Renal cortex interstitium (tissue), 15 donors: ENCODE measurements at places on chromosomes 5 and 9. TPM values are rescaled to one million over a fixed set of nuclear protein-coding genes. Genes with fewer than 3 reads are reported as not detected.

DNA sequence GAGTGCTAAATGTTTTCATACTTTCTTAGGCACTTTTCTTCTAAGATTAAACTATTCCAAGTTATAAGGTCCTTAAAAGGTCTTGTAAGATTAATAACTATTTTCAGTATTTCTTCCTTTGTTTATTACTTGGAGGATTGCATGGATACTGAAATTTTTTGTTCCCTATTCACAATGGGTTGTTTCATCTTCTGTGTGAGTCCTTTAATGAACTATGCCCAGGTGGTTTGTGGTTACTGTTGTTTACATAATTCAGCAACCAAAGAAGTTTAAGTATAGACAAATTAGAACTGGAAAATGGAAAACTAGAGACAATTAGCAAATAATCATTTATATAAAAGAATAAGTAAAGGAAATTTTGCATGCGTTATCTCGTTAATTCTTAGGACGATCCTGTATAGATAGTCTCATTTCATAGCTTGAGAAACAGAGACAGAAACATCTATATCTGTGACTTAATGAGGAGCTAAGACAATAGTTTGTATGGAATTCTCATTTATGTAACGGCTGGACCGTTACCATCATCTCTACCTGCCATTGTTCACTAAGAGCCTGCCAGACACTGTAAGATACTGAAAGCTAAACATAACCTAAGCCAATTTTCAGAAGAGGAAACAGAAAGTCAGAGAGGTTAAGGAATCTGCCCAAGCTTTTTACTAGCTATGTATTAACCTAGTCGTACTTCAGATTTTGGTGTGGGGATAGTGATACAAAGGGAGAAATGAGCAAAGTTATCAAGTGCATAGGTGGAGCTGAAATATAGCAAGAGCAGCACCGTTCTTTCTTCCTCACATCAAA lies 148.2 kb downstream of the PAM start:
- DNase-seq, result no peak

- no peak for DNase-seq
Observed at GRCh38 chr5:79691007-79691406, 1.4 kb downstream of the CMYA5 start.

GRCh38 chr5:167147879-167148278 lies 1143.6 kb upstream of the WWC1 start:
- no peak for DNase-seq

DNA sequence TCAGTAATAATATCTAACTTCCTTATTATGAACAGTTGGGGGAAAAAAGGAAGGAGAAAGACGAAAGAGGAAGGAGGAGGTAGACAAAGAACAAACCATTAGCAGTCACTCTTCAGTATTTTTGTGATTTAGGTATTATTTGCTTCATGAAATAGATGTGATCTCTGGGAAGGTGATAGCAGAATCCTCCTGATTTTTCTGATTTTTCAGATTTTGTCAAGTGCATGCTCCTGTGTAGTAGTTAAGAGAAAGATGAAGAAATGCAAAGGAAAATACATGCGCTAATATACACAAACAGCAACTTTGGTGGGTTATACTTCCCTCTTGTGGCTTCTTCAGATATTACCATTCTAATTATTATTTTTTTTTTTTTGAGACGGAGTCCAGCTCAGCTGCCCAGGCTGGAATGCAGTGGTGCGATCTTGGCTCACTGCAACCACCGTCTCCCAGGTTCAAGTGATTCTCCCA lies 31.6 kb downstream of the LMNB1 start:
- DNase-seq, result peak; percentile 28

DNA sequence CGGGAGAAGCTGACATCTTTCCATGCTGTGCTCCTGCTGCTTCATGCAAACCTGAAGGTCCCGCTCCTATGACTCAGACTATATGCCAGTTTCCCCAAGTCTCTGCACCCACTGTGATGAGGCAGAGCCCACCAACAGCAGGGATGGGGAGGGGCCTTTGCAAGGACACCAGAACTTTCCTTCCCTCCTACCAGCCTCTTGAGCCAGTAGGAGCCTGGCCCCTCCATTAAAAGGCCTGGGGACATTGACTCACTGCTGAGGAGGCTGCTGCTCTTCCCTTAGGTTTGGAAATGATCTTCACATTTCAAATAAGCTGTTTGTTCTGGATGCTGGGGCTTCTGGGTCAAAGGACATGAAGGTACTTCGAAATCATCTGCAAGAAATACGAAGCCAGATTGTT lies 26.1 kb upstream of the CTSL start:
- DNase-seq, result no peak

DNA sequence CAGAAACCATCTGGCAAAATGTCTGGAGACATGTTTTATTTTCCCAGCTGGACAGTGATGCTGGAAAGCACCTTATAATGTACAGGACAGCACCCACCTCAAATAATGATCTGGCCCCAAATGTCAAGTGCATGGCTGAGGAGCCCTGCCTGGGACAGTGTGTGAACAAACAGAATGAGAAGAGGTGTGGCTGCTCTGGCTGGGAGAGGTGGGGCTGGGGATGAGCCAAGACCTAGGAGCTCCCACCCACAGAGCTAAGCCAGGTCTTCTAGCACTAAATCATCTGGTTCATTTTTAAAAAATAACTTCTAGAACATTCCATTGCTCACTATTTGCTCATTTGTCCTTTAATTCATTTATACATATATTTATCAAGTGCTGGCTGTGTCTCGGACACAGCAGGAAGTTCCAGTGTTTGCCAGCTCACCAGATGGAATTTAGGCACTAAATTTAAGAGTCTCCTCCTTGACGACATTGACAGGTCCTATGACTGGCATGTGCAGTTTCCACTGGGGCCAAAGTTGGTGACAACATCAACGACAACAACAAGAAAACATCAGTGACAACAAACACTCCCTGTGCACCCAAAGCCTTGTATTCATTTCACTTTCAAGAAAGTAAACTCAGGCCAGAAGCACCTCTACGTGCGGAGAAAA lies 59.1 kb downstream of the GTF3C4 start:
- no peak for DNase-seq

GRCh38 chr9:90815183-90815943 lies 13.7 kb downstream of the SYK start:
- DNase-seq, result no peak

DNA sequence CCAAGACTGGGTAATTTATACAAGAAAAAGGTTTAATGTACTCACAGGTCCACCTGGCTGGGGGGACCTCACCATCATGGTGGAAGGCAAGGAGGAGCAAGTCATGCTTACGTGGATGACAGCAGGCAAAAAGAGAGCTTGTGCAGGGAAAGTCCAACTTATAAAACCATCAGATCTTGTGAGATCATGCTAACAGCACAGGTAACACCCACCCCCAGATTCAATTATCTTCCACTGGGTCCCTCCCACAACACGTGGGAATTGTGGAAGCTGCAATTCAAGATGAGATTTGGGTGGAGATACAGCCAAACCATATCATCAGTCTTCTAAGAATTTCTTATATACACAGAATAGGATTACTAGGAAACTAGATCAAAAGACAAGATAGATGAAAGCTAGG lies 555.6 kb downstream of the PRR16 start:
- DNase-seq, result no peak

DNA sequence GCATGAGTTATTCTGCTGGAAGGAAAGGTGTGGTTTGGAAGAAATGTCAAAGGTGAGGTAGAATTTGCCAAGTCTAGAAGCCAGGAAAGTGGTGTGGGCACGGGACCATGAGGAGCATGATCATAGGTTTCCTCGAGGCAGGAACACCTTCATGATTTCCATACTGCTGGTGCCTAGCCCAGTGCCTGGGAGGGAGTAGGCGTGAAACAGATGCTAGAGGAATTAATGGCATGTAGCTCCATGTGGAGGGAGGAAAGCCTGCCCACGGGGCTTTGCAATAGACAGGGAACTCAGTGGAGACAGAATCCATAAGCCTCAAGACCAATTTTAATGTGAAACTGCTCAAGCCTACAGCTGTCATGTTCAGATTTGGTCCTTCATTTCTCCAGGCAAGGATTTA lies 35.1 kb downstream of the TTLL11 start:
- no peak for DNase-seq

- DNase-seq, result no peak
Observed at GRCh38 chr5:135985951-135986350, 31.2 kb upstream of the LECT2 start.

DNA sequence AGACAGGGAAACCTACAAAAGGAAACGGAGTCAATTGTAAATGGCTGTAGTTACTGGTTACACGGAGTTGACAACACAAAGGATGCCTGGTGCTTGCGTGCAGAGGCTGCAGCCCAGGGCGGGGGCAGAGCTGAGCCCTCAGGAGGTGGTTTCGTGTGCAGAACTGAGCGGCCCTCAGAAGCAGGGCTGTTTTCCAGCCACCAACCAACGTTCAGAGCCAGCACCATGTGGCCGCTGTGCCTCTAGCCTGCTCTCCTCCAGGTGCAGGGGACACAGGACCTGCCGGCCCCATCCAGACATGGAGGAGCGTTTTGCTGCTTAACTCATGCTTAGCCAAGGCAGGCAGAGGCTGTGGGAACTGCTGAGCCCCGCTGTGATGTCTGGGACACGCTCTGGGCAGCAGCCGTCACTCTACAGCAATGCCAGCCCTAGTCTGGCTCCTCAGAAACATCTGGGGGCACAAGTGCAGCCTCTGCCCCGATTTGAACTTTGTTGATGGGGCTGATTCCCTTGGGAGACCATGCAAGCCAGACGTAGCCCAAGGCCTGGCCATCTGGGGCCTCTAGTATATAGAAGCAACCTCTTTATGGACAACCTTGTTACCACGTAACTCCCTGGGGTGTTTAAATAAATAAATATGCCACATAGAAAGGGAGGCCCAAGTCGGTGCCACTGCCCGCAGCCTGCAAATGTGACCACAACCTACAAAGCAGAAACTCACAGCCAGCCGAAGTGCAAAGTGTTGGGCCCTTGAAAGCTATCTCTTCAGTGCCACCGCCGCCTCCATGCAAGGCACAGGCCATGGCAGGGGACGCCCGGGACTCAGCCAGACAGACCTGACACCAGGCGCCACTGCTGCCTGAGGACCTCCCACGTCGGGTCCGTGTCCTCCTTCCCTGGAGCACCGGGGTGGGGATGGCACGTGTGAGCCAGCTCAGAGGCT lies 42.1 kb downstream of the NKD2 start:
- DNase-seq, result no peak

- peak; percentile 40 for DNase-seq
Observed at GRCh38 chr5:160467555-160468362, 46.1 kb downstream of the PTTG1 start.

DNA sequence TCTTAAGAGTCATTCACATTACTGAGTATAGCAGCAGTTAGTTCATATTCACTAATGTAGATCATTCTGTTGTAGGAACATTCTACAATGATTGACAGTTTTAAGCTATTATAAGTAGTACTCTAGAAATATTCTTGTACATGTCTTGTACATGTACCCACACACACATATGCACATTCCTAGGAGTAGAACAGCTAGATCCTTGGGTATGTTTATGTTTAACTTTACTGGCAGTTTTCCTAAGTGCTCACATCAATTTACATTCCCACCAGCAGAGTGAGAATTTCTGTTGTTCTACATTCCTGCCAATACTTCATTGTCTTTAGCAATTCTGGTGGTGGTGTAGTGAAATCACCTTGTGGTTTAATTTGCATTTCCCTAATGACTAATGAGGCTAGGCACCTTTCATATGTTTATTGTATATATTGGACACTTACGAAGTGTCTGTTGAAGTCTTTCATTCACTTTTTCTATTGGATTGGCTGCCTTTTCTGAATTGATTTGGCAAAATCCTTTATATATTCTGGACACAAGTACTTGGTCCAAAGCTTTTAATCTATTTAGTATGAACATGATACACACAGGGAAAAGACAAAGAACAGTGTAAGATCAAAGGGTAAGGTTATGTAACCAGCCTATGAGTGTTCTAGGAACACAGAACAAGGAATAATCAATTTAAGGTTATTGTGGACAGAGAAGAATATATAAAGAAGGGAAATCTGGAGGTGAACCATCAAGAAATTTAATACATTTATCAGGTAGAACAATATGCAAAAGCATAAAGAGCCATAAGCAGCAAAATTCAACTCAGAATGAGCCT lies 95.6 kb downstream of the MLLT3 start:
- no peak for DNase-seq

DNA sequence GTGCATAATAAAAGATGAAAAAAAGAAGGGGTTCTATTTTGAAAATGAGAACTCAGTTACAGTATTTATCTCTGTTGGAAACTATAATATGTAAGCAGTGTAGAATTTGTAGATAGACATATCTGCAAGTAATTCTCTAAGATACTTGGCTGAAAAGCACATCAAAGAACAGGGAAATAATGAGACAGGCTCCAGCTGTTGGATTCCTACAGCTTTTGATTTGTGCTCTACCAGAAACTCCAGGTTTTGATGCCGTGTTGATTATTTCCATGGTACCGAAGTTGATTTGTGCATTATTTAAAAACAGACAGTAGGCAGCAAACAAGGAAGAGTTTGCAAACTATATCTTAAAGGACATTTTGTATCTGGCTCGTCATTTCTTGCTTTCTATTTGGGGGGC lies 2098.7 kb upstream of the WWC1 start:
- no peak for DNase-seq

DNA sequence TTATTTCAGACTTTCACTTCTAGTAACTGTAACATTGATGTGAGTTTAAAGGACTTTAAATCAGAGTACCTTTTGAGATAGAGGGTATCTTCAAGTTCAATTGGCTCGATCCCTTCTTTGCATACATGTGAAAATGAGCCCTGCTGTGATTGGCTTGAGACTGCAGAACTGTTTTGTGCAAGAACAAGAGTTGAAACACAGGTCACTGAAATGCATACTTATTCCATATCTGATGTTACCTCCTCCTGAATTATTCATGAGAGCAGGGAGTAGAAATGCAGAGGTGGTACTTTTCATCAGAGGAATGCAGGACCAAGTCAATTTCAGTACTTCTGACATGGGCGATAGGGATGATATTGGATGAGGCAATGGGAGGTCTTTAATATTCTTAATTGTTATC lies 459.5 kb downstream of the TLR4 start:
- no peak for DNase-seq

GRCh38 chr5:124343451-124343867 lies 403.0 kb downstream of the ZNF608 start:
- DNase-seq, result no peak

DNA sequence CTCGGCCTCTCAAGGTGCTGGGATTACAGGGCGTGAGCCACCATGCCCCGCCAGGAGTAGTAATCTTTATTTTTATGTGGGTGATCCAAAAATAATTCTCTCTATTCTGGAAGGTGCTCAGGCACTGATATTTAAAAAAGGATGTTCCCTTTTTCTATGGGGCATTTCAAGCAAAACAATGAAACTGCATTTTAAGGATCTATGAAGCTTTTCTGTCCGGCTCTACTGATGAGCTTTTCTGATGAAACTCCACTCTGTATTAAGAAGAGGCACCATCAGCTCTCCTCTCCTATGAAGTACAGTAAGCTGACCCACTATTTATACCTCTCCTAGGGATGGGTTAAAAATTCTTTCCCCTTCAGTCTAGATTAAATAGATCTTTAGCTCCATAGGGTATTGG lies 7.4 kb downstream of the ADAM19 start:
- no peak for DNase-seq

TTC16 gene
- 0.11 TPM for polyA plus RNA-seq

PRDM9 gene
- not detected for polyA plus RNA-seq

FAM221B gene
- polyA plus RNA-seq, result 0.10 TPM

SLC6A19 gene
- polyA plus RNA-seq, result 83.3 TPM

LRRC19 gene
- polyA plus RNA-seq, result 16.4 TPM

DIPK1B gene
- 38.8 TPM for polyA plus RNA-seq
